ENCODE measurements at places on chromosomes 3 and 15.

- no peak for DNase-seq
These were observed 41.8 kb downstream of the GOLGB1 start for GRCh38 chr3:121707531-121708273.

GRCh38 chr15:78108300-78109084 lies 16.1 kb downstream of the SH2D7 start:
- DNase-seq = peak; percentile 91

DNA sequence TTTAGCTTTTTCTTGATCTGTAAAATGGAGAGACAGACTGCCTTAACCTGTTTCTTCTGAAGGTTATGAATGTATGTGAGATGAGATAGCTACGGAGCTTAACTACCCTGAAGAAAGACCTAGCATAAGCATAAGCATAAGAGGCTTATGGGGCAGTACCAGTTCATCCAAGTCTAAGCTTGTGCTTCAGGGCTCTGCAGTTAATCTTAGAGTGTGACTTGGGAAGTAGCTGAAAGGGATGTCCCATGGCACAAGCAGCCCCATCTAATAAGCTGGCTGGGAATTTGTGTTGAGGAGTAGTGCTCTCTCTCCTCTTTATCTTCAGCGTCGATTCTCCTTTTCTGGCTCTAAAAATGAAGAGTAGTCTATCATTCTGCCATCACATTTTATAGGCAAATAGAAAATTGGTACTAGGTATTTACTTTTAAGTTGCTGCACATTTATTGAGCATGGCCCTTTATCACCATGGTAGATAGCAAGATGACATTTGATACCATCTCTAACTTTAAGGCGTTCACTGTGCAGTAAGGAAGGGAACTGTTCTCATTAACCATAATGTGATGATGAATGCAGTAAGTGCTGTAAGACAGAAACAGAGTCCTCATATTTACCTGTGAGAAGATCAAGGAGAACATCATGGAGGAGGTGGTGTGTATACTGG lies 174.5 kb upstream of the LRRFIP2 start:
- no peak for DNase-seq

- DNase-seq = peak; percentile 30
These were observed 45.7 kb downstream of the WDR76 start for GRCh38 chr15:43872416-43873020.

- no peak for DNase-seq
These were observed 114.4 kb downstream of the ATG7 start for GRCh38 chr3:11386465-11387113.

Measured in germinal center (tissue), 1 donor.